Stimulated activated CD4-positive, alpha-beta T cell treated with anti-CD3 and anti-CD28 coated beads, Interleukin-4, amount 100 ng/mL, for 48 hours (primary cell): ENCODE measurements at places on chromosomes 5 and 9.

DNA sequence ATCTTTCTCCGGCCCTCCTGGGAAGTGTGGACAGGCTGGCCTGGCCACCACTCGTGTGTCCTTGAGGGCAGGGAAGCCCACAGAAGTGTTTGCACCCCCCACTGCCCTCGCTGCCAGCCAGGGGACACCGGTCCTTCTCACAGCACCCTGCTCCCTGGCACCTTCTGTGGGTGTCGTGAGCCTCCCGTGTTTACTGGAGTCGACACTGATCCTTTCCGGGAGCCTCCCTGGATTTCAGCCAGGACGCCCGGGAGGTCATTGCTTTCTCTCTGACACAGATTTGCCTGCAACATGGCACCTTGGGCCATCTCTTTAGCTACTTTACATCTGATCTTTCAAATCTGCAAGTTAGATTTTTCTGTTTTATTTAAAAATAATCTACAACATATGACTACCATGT, 120.4 kb upstream of the CACNA1B start:
- DNase-seq, result no peak

- no peak for DNase-seq
These were observed 1.2 kb downstream of the HAVCR1 start for GRCh38 chr5:157057459-157058370.

DNA sequence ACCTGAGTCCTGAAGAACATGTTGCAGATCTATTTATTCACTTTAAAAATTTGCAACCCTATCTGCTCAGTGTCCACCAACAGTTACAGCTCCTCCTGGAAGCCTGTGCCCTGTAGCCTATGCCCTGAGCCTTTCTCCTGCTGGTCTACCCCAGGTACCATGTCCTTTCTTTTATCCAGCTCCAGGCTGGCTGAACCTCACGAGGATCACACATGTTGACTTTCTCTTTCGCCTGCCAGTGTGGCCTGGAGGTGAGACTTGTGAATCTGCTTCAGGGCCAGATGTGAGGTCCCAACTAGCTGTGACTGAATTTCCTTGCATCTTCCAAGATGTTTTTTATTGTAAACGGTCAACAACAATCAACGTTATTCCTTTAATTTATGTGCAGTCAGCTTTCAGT, 70.7 kb downstream of the GDNF start:
- no peak for DNase-seq

DNA sequence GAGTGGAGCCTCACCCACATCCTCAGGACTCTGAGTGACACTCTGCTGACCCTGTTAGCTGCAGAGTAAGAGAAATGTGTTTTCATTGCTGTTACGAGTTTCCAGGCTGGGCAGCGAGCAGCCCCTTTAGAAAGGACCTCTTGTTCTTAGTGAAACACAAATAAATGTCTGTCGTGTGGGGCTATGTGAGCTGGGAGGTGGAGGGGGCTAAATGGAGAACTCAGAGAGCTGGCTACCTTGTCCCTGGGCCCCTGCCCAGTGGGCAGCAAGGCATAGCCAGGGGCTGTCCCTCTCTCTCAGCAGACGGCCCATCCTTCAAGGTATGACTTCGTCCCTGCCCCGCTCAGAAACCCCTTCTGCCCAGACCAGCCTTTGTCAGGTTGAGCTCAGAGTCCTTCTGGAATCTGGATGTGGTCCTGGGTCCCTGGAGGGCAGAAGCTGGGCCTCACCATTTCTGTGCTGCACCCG, 10.2 kb downstream of the DCANP1 start:
- DNase-seq, result no peak

DNA sequence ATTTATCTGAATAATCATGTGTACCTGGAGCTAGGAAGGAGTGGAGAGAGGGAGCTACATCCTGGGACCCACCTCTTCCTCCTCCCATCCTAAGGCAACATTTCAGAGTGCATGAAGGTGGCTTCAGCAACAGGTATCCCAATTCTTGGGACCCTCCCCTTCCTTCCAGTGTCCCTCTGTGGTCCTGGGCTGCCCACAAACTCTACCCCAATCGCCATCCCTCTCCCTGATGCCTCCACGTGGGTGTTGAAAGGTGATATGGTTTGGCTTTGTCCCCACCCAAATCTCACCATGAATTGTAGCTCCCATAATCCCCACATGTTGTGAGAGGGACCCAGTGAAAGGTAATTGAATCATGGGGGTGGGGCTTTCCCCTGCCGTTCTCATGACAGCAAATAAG, 121.4 kb downstream of the MED10 start:
- DNase-seq, result no peak

- no peak for DNase-seq
These were observed 39.7 kb downstream of the ACTL7B start for GRCh38 chr9:108816037-108816436.

DNA sequence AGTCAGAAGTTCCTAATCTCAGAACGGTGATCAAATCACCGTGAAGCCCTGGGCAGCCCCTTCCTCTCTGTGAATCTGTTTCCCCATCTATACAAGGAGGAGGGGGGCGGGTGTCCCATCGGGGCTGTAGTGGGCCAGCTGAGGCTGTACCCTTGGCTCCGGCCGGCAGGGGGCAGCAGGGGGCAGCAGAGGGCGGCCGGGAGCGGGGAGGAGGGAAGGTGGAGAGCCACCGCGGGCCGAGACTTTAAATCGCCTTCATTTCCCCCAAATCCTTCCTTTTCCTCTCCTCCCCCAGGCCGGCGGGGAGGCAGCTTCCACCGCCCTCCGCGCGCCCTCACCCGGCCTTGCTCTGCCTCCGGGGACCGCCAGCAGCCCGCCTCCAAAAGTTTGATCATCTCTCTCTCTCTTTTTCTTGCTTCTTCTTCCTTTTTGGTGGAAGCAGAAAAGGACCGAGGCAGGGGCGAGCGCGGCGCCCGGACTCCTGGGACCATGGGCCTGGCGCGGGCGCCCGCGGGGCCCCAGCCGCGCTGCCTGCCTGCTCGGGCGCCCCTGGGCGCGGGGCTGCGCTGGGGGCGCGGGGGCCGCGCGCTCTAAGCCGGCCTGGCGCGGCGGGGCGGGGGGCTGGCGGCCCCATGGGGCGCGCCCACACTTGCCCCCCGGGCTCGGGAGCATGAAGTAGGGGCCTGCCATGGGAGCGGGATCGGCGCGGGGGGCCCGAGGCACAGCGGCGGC, at the start of gene COL27A1:
COL27A1 (plus strand) TSS at position 275 of the 732 bp plus-strand sequence; CDS start at position 689, 414 bp downstream.
- peak; percentile 81 for DNase-seq

DNA sequence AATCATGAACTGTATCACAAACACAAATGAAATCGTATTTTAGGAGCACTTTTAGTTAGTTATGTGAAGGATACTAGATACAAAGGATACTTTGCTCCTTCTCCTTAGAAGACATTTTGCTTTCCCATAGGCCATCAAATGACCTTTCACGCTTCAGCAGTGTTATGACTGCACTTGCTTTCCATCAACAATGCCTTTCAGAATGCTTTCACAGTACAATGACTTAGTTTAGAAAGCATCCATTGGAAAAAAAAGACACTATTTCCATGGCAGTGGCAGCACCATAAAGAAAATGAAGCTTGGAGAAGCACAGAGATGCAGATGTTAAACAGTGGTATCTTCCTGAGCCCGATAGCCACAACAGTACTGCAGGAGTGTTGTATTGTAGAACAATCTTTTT, 203.9 kb downstream of the PCSK1 start:
- DNase-seq, result no peak

GRCh38 chr9:130539420-130540223, 39.8 kb upstream of the FUBP3 start:
- no peak for DNase-seq

DNA sequence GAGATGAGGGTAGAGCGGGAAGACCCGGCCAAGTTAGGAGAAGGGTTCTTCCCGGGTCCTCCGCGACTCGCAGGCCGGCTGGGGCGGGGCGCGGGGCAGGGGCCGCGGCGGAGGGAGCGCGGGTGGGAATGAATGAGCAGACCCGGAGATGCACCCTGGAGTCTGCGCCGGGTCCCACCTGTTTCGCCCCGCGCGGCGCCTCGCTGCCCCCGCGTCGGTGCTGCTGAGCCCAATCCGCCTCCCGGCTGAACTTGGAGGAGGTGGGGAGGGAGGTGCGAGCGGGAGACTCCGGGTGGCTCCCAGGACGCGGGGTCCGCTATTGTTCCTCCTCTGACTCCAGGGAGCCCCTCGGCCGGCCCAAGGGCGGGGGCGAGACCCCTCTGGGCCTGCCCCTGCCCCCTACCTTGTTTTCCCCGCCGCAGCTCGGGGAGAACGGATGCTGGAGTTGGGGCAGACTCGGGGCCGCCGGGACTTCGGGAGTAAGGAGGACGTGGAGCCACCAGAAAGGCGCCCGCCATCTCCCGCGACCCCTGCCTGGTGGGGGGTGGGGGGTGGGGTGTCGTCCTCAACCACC, 659 bp downstream of the RAI14 start:
- DNase-seq, result peak; percentile 6

GRCh38 chr5:36507332-36507952, 99.0 kb upstream of the SLC1A3 start:
- peak; percentile 50 for DNase-seq

DNA sequence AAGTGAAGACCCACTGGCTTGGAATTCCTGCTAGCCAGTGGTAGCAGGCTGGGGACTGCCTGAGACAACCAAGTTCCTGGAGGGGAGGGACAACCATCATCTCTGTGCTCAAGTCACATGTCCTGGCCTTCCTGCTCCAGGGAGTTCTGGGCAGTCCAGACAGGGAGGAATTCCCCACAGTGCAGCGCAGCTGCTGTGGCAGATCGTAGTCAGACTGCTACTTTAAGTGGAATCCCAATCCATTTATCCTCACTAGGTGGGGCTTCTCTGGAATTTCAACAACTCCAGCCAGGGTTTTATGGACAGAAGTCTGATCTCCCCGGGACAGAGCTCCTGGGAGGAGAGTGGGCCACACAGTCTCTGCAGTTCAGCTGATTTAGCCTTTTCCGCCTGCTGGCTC, 20.9 kb upstream of the OR5C1 start:
- no peak for DNase-seq

DNA sequence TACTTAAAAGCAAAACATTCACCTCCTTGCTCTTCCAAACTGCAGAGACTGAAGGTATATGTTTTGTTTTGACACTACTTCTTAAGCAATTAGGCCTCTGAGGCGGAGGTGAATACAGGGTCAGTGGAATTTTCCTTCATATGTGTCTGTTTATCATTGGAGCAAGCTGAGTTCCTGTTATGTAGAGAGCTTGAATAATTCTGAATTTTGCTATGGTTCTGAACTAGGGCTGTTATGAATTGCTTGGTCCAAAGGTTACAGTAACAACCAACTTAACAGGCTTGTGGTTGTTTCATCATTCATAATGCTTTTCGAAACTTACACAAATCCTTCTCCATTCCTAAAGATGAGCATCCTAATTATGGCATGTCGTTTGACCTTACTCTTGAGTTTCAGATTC, 444.6 kb upstream of the MEF2C start:
- no peak for DNase-seq

GRCh38 chr5:14309878-14310531, 166.9 kb downstream of the TRIO start:
- no peak for DNase-seq

DNA sequence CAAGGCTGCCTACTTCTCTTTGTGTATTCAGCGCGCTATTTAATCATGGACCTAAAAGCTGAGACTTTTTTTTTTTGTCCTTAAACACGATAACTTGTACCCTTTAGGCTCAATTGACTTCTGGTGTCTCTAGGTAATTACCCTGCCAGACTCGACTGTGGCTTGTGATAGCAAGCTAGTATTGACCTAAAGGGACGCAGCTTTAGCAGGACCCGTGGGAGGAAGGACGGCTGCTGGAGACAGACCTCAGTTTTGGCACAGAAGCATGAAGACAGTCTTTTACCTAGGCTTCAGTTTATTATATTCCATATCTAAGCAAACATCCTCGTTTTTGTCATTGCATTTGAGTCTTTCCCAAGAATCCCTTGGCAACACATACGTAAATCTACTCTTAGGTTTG, 115.3 kb downstream of the SMC2 start:
- DNase-seq, result no peak

DNA sequence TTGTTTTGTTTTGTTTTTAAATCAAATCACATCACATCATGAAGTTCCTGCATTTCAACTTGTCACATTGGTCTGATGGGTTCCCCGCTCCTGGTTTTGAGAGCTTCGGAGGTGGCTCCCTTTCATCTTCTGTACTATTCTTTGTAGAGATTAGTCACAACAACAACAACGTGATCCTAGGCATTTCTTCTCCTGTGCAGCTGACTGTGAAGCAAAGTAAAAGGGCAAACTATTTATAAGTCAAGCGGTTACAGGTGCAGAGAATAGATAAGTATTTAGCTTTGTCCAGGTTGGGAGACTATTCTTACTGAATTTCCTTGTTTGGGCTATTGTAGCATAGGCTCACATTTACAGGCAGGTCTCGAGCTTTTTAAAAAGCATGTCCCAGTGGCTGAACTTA, 197.7 kb upstream of the CDKN2B start:
- no peak for DNase-seq

- no peak for DNase-seq
These were observed 58.7 kb downstream of the MYO10 start for GRCh38 chr5:16877267-16877935.

GRCh38 chr5:35058374-35058788, 10.6 kb upstream of the AGXT2 start:
- no peak for DNase-seq

- peak; percentile 19 for DNase-seq
These were observed 578 bp upstream of the PSAT1 start for GRCh38 chr9:78296201-78296892.

- DNase-seq, result no peak
These were observed 26.8 kb downstream of the C5orf15 start for GRCh38 chr5:133941456-133942196.

DNA sequence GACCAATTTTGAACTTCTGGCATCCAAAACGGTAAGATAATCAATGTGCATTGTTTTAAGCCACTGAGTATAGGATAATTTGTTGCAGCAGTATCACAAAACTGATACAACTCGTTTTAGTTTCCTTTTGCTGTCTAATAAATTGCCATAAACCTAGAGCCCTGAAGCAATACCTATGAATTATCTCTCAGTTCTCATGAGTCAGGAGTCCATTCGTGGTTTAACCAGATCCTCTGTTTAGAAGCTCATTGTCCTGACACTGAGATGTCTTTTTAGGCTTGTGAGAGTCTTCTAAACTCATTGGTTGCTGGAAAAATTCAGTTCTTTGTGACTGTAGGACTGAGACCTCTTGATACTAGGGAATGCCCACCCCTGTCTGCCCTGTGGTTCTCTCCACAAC, 262.9 kb downstream of the SEMA5A start:
- DNase-seq, result no peak

DNA sequence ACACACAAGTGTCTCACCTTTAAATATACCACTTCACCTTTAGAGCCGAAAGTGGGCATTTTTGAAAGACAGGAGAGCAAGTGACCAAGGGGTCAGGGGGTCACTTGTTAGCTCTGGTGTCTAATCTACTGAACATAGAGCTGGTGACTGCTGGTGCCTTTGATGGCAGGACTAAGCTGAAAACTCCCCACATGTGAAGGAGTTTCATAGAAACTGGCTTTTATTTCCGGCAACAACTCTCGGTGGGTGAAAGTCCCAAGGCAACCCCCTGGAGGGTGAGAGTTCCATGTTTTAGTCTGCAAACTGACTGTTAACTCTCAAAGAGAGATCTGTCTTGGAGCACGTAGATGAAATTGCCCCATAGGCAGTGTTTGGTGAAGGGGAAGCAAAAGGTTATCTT, 466.9 kb downstream of the DMRTA1 start:
- no peak for DNase-seq

GRCh38 chr5:148446611-148447010, 62.9 kb downstream of the FBXO38 start:
- DNase-seq, result no peak
